ENCODE measurements at places on chromosomes 6 and 20.

DNA sequence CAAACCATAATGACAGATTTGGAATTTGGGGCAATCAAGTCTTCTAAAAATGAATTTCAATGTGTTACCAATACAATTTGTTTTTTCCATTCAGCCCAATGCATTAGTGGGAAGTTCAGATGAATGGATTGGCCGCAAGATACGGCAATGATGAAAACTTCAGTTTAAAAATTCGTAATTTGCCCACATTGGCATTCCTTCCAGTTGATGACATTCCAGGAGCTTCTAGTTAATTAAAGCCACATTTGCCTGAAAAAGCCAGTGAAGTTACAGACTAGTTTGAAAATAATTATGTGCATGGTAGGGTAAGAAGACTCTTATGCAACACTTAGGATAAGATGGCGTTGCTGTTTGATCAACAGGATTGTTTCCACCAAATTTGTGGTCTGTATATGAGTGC lies 46.2 kb downstream of the NHLRC1 start:
- H3K36me3 ChIP-seq = no peaks in the 10 kb centered on the region
- no peaks in the 10 kb centered on the region for H3K27me3 ChIP-seq
- DNase-seq = no peak
- no peak overlapping the region for H3K4me3 ChIP-seq
- H3K4me1 ChIP-seq = no peaks in the 10 kb centered on the region

DNA sequence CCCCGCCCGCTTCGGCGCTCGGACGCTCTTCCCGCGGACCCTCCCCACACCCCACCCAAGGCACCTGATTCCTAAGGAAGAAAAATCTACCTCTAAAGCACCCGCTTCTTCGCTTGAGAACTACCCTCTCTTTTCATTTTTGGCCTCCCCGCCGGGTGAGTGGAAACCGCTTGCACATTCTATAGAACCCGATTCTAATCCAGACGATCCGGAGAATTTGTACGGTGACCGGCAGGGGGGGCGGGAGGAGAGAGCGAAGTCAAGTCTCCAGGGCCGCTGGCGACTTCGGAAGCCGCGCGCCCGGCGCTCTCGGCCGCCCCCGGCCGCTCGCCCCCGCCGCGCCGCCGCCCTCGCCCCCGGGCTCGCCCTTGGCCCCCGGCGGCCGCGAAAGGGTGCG lies at the start of gene RBM24:
RBM24 (plus strand) TSS at position 262 of the 397 bp plus-strand sequence. CDS start 221 bp downstream, outside the sequence.
- H3K27me3 ChIP-seq = peaks cover 12% of the 10 kb centered on the region
- H3K27ac ChIP-seq = no peak within 1 kb of the TSS
- no peaks in the 10 kb centered on the region for H3K36me3 ChIP-seq
- peak within 1 kb of the TSS; percentile 35 for H3K4me3 ChIP-seq
- no peak for DNase-seq

DNA sequence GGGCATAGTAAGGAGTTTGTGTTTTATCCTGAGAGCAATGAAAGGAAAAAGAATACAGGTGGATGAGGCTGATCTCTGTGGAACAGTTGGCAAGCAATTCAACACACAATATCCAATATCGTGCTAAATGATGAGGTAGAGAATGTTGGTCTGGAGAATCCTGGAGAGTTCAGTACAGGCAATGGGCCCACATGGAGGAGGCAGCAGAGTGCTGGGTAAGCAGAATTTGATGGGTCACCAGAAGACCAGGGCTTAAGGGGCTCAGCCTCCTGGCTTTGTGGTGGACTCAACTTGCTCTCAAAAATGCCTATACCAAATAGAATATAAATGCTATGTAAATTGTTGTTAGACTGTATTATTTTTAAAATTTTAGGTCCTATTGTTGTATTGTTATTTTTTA lies 271.5 kb upstream of the JARID2 start:
- no peak overlapping the region for H3K4me3 ChIP-seq
- H3K27ac ChIP-seq = no peak overlapping the region
- no peaks in the 10 kb centered on the region for H3K36me3 ChIP-seq
- H3K27me3 ChIP-seq = no peaks in the 10 kb centered on the region
- no peak for DNase-seq
- no peaks in the 10 kb centered on the region for H3K4me1 ChIP-seq

- H3K27ac ChIP-seq = no peak overlapping the region
- no peaks in the 10 kb centered on the region for H3K4me1 ChIP-seq
- no peaks in the 10 kb centered on the region for H3K27me3 ChIP-seq
- no peaks in the 10 kb centered on the region for H3K36me3 ChIP-seq
- no peak for DNase-seq
- H3K4me3 ChIP-seq = no peak overlapping the region
Measured at GRCh38 chr20:1838556-1839279, 56.5 kb upstream of the SIRPA start.

DNA sequence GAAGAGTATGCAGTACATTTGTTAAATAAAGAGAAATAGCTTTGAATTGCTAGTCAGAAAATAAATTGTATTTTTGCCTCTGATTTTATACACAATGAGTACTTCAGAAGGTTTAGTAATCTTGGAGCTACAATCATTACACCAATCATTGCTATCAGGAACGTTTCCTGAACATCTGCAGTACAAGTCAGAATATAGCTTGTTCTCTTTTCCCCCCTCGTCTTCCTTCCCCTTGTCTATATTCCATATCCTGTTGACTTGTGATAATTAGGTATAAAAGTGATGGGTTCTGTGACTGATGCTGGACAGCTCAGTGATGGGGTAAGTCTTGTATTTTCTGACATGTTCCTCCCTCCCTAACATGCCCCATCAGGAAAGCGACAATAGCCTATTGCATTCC lies 94.0 kb downstream of the AHI1 start:
- DNase-seq = no peak
- H3K27ac ChIP-seq = no peak overlapping the region
- H3K27me3 ChIP-seq = no peaks in the 10 kb centered on the region
- H3K4me1 ChIP-seq = no peaks in the 10 kb centered on the region
- no peak overlapping the region for H3K4me3 ChIP-seq

GRCh38 chr20:24991897-24992486 lies 559 bp downstream of the APMAP start:
- peak overlapping the region; percentile 97 for H3K27ac ChIP-seq
- H3K4me1 ChIP-seq = peaks cover 16% of the 10 kb centered on the region
- no peaks in the 10 kb centered on the region for H3K36me3 ChIP-seq
- peak overlapping the region; percentile 87 for H3K4me3 ChIP-seq

DNA sequence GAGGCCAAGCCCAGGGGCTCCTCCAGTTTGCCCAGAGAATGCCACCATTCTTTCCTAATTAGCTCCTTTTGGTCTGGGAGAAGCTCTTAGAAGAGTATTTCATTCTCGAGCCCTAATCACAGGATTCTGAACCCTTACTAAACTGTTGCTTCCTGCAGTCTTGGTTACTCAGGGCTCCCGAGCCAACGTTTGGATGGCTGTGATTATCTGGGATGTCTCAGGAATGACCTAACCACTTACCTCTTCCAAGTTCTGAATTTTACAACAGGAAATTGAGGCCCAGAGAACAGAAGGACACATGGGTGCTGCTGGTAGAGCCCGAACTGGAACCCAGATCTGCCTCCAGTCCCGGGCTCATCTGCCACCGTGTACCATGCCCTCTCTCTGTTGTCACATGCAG lies 22.2 kb upstream of the PNPLA1 start:
- no peaks in the 10 kb centered on the region for H3K36me3 ChIP-seq
- no peak overlapping the region for H3K4me3 ChIP-seq
- no peak for DNase-seq
- no peak overlapping the region for H3K27ac ChIP-seq
- H3K4me1 ChIP-seq = no peaks in the 10 kb centered on the region

- H3K36me3 ChIP-seq = no peaks in the 10 kb centered on the region
- no peak for DNase-seq
- H3K4me1 ChIP-seq = no peaks in the 10 kb centered on the region
- peaks cover 2% of the 10 kb centered on the region for H3K27me3 ChIP-seq
- H3K27ac ChIP-seq = no peak overlapping the region
- no peak overlapping the region for H3K4me3 ChIP-seq
Measured at GRCh38 chr20:48141660-48142515, 356.6 kb upstream of the SULF2 start.

DNA sequence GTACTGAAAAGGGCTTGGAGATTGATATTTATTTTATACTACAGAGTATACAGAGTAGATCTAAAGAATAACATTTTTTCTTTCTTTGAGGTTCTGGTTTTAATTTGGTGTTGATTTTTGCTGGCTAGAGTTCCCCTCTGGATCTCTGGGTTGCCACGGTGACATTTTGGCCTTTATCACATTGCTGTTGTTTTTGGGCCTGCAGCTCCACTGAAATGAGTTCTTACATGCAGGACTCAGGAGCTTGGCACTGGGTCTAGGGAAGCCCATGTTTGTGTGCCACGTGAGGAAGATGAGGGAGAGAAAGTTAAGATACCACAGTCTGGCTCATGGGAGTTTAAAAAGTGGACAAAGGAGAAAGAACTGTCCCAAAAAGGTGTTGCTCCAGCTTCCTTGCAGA lies 7.4 kb upstream of the TFAP2C start:
- H3K36me3 ChIP-seq = no peaks in the 10 kb centered on the region
- no peak overlapping the region for H3K27ac ChIP-seq
- no peaks in the 10 kb centered on the region for H3K4me1 ChIP-seq
- H3K4me3 ChIP-seq = no peak overlapping the region
- no peak for DNase-seq

DNA sequence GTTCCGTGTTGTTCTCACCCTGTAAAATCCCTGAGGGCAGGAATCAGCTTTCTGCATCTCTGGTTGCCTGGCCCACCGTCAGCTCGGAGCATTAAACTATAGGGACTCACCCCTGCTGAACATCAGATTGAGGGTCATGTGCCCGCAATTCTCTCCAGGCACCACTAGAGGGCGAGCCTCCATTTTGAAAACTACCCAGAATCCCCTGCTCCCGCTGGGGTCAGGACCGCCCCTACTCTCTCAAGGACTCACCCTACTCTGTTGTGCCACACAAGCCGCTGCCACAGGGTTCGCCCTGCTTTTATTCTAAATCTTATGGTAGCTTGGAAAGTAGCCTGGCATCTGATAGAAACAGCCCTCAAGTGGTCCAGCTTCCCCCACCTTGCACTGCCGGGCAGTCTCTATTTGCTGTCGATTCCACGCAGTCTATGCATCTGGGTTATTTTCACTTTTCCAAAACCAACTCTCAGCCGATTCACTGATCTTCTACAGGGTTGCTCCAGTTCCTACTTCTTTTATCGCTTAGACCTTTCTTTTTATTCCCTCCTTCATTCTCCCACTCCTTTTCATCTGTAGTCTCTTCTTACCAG lies 244.1 kb upstream of the QKI start:
- no peaks in the 10 kb centered on the region for H3K4me1 ChIP-seq
- H3K36me3 ChIP-seq = no peaks in the 10 kb centered on the region
- no peak for DNase-seq

- H3K27ac ChIP-seq = no peak overlapping the region
- H3K4me3 ChIP-seq = no peak overlapping the region
- no peaks in the 10 kb centered on the region for H3K4me1 ChIP-seq
- H3K36me3 ChIP-seq = no peaks in the 10 kb centered on the region
- H3K27me3 ChIP-seq = no peaks in the 10 kb centered on the region
Measured at GRCh38 chr6:150203378-150203777, 60.5 kb downstream of the PPP1R14C start.

GRCh38 chr20:53829255-53829723 lies 235.7 kb upstream of the ZNF217 start:
- H3K27me3 ChIP-seq = no peaks in the 10 kb centered on the region
- no peak for DNase-seq
- peak overlapping the region; percentile 35 for H3K4me3 ChIP-seq
- H3K4me1 ChIP-seq = peaks cover 4% of the 10 kb centered on the region

DNA sequence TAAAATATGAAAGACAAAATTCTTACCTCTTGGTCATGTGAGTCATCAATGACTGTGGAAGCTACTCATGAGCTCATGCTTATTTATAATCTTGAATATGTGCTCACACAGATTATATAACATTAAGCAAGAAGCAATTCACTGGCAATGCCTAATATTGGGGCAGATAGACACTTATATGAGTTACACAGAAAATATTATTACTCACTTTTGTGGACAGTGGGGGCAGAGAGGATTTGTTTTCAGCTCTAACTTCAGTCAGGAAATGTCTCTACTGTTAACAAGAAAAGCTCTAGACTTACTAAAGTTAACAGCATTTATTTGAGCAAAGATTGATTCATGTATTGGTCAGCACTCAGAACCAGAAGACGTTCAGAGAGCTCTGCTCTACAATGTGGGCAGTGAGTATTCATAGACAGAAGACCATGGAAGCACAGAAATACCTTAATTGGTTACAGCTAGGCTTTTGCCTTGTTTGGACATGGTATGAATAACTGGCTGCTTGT lies 85.8 kb upstream of the AHI1 start:
- no peaks in the 10 kb centered on the region for H3K4me1 ChIP-seq
- DNase-seq = no peak
- H3K27ac ChIP-seq = no peak overlapping the region
- H3K4me3 ChIP-seq = no peak overlapping the region
- no peaks in the 10 kb centered on the region for H3K27me3 ChIP-seq

GRCh38 chr20:9235518-9235917 lies 166.6 kb downstream of the PLCB4 start:
- H3K27me3 ChIP-seq = no peaks in the 10 kb centered on the region
- H3K4me3 ChIP-seq = no peak overlapping the region
- no peak for DNase-seq
- H3K4me1 ChIP-seq = no peaks in the 10 kb centered on the region
- no peaks in the 10 kb centered on the region for H3K36me3 ChIP-seq

- H3K27ac ChIP-seq = no peak overlapping the region
- no peak for DNase-seq
- H3K36me3 ChIP-seq = no peaks in the 10 kb centered on the region
- no peaks in the 10 kb centered on the region for H3K27me3 ChIP-seq
Measured at GRCh38 chr6:142659661-142660060, 285.3 kb downstream of the HIVEP2 start.

- H3K4me3 ChIP-seq = no peak overlapping the region
- H3K27ac ChIP-seq = no peak overlapping the region
- no peaks in the 10 kb centered on the region for H3K27me3 ChIP-seq
- H3K4me1 ChIP-seq = no peaks in the 10 kb centered on the region
- no peaks in the 10 kb centered on the region for H3K36me3 ChIP-seq
- DNase-seq = no peak
Measured at GRCh38 chr6:27168108-27168507, 79.4 kb upstream of the PRSS16 start.

GRCh38 chr6:36904114-36904513 lies 18.4 kb downstream of the C6orf89 start:
- peaks cover 4% of the 10 kb centered on the region for H3K4me1 ChIP-seq
- no peak overlapping the region for H3K4me3 ChIP-seq
- DNase-seq = no peak
- peaks cover 23% of the 10 kb centered on the region for H3K36me3 ChIP-seq
- H3K27me3 ChIP-seq = no peaks in the 10 kb centered on the region
- no peak overlapping the region for H3K27ac ChIP-seq

Measured in effector memory CD4-positive, alpha-beta T cell (primary cell).